Stimulated activated naive B cell treated with anti-CD40 and anti-IgM and Interleukin-4, amounts not matched to agents 10 μg/mL and 1 μg/mL and 100 μg/mL, for 72 hours (primary cell): ENCODE measurements at places on chromosomes 16 and 17.

- DNase-seq = peak; percentile 55
These were observed 42.1 kb upstream of the BHLHA9 start for GRCh38 chr17:1227917-1228780.

GRCh38 chr17:59357929-59358328 lies 26.5 kb downstream of the YPEL2 start:
- no peak for DNase-seq

- peak; percentile 99 for DNase-seq
These were observed at the start of gene NAT9 for GRCh38 chr17:74776044-74776962. Gene NAT9, minus strand, starts transcription at chr17:74776345. Its CDS starts 647 bp downstream, at chr17:74775698.

GRCh38 chr16:51624080-51624775 lies 473.2 kb upstream of the SALL1 start:
- no peak for DNase-seq

DNA sequence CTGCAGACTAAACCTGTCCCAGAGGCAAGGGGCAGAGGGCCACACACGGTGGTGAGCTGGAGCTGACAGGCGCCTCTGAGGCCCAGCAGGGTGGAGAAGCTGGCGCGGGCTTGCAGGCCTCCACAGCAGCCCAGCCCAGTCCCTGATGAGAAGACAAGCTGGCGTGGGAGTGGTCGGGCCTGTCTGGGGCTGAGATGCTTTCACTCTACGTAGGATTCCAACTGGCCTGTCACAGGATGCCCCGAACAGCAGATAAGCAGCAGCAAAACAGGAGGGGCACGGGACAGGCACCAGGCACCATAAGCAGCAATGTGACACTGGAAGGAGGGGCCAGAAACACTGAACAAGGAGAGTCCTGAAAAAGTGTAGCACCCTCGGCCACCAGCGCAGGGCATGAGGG lies 40.1 kb downstream of the PEMT start:
- no peak for DNase-seq

DNA sequence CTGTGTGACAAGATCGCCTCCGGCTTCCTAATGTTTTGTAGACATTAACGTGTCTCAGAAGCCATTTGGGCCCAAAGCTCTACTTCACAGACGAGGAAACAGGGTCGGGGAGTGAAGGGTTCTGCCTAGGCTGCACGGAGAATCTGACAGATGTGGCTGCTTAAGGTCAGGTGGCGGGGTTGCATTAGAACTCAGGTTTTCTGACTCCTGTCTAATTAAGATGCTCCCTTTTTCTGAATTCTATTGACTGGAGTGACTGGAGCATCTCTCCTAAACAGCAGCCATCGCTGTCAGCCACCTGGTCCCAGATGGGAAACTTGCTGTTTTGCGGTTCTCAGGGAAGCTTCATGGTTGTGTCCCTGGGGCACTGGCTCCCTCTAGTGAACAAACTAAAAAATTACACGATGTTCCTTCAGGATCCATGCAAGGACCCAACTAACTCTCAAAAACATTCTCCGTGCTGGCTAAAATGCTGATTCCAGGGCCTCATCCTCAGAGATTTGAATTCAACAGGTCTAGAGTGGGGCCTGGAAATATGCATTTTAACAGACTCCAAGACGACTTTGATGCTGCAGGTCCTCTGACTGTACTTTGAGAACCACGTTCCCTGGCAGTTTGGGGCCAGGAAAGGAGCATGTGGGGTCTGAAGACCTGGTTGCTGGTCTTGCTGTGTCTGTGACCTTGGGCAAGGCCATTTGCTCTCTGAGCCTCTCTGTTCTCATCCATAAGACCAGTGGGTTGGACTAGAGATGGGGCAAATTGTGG lies 117.4 kb downstream of the IRF8 start:
- DNase-seq = peak; percentile 41

DNA sequence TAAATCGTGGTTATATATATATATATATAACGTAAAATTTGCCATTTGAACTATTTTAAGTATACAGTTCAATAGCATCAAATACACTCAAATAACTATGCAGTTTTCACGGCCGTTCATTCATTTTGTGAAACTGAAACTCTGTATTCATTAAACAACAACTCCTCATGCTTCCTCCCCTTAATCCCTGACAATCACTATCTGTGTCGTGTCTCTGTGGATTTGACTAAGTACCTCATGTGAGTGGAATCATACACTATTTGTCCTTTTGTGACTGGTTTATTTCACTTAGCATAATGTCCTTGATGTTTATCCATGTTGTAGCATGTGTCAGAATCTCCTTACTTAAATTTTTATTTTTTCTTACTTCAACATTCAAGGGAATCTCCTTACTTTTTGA lies 2.8 kb downstream of the CCL23 start:
- DNase-seq = no peak

DNA sequence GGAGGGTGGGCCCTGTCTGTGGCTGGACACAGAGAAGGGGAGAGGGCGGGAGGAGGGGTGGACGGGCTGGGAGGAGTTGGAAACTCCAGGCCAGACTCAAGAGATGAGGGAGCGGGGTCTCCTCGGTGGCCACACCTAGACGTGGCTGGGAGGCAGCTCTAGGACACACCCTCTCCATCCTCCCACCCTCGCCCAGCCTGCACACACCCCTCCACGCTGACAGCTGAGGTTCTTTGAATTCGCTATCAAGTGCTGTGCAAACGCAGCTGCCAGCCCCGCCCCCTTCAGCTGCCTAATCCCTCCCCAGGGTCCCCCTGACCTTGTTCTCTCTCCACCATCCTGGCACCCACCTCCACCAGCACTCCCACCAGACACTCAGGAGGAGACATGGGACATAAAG lies 48.7 kb downstream of the DNAH17 start:
- DNase-seq = no peak

GRCh38 chr17:81429821-81430551 lies 34.7 kb downstream of the BAHCC1 start:
- no peak for DNase-seq

DNA sequence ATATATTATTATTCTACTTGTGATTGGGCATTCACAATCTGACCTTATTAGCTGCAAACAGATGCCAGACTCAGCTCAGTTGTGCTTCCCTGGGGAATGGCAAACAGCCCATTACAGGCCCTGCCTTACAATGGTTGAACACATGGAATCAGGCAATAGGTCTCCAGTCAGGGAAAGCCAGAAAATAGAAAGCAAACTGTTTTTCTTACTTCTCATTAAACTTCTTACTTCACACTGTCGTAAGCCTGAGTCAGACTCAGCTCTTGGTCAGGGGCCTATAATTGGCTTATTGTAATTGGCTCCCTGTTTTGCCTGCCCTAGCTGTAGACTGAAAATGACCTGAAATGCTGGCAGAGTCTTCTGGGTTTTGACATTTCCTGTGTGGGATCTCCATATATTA lies 77.0 kb upstream of the CA10 start:
- DNase-seq = no peak

DNA sequence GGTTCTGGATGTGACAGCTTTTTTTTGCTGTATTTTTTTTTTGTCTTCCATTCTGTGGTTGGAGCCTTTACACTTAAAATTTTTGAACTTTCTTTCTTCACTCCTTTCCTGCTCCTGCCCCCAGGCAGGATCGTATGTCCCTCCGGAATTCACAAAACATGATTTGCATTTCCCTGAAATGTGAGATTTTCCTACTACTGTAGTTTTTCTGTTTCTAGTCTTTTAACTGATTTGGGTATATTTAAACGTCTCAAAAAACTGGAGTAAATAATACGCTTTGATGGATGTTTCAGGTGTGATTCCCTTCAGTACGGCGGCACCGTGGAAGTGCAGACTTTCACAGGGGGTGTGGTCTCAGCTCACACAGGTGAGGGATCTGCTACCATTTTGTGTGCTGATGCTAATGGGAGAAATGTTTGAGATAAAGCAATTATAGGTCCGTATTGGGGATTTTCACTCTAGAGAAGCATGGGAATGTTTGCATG lies 686 bp downstream of the SRCAP start:
- DNase-seq = no peak
